ENCODE measurements at places on chromosomes 6 and 20. TPM values are rescaled to one million over a fixed set of nuclear protein-coding genes. Genes with fewer than 3 reads are reported as not detected.

Gene SLC22A7
- total RNA-seq, result not detected

Gene GPLD1
- total RNA-seq, result 3.6 TPM

Gene MEP1A
- 0.41 TPM for total RNA-seq

Gene ASIP
- not detected for total RNA-seq

Gene RIMS1
- total RNA-seq, result 3.8 TPM

Gene CD83
- 25.0 TPM for total RNA-seq

Gene HLA-DQA1
- 144 TPM for total RNA-seq

Gene NRM
- total RNA-seq, result 10.0 TPM

Gene SPAG4
- 4.2 TPM for total RNA-seq

Gene CDK5RAP1
- total RNA-seq, result 23.2 TPM

Gene IFNGR1
- total RNA-seq, result 208 TPM

Gene CGA
- total RNA-seq, result not detected

Gene PBX2
- 89.2 TPM for total RNA-seq

Gene SLC22A2
- not detected for total RNA-seq

Gene MEI4
- total RNA-seq, result not detected

Gene HLA-DQA2
- total RNA-seq, result 68.0 TPM

Gene COL12A1
- total RNA-seq, result 36.6 TPM

Gene GPR6
- total RNA-seq, result not detected

Gene MSH5
- 14.9 TPM for total RNA-seq

Gene GSTA3
- 2.1 TPM for total RNA-seq

Gene ARMH2
- total RNA-seq, result 0.68 TPM

Gene MACROD2
- total RNA-seq, result 73.0 TPM

Gene PRPH2
- 0.68 TPM for total RNA-seq

Gene MPIG6B
- 2.6 TPM for total RNA-seq

Gene RALY
- 124 TPM for total RNA-seq

Gene RAD21L1
- total RNA-seq, result not detected

Gene PCIF1
- 34.7 TPM for total RNA-seq

Gene SLC17A4
- not detected for total RNA-seq

Gene CBFA2T2
- 18.2 TPM for total RNA-seq

Measured in lower lobe of right lung (tissue), 2 donors.